ENCODE measurements at places on chromosomes 7 and 10.

DNA sequence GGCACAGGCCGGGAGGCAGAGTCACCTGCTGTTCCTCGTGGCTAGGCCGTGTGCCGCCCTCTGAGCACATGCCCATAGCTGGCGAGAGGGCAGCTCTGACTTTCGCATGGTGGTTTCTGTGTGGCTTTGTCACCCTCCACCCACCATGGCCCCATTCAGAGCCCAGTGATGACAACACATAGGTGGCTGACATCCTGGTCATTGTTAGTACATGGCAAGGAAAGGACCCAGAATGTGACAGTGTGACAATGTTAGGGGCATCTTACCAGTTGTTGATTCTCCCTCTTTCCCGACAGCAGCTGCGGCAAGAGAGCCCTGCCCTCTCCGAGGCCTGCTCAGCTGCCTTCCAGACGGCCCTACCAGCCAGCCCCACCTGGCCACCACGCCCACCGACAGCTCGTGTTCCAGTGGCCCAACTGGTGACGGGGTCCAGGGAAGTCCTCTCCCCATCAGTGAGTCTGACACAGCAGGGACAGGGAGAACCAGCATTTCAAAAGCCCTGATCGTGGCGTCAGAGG, 52.2 kb downstream of the ZNF467 start:
- DNase-seq, result no peak

DNA sequence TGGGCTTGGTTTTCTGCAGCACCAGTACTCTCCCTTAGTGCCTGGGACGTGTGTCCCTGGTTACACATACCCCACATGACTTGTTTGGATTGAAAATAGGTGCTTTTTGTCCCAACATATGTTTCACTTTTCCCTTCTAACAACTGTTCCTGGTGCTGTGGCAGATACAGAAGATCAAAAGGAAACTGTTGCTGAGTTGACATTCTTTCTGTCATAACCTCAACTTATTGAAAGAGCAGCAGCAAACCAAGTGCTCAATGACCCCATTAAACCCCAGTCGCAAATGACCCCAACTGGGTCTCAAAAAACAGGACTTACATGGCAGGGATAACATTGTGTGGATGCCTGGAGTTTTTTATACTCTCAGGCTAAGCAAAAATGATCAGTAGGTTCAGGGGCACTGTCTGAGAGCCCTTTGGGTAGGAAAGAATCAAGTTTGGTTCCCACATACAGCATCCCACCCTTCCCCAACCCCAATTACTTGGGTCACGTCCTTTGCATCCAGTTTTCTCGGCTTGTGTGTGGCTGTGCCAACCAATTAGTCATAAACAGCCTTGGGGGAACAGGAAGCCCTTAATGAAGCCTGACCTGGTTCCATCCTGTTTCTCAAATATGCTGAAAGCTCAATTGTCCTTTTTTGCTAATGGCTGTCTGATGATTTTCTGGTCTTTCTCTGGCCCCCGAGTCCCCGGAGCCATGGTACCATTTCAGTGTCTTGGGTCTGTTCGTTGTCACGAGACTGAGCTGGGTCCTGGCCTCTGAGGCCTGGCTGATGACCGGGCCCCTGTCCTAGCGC, 4.9 kb downstream of the HKDC1 start:
- no peak for DNase-seq

DNA sequence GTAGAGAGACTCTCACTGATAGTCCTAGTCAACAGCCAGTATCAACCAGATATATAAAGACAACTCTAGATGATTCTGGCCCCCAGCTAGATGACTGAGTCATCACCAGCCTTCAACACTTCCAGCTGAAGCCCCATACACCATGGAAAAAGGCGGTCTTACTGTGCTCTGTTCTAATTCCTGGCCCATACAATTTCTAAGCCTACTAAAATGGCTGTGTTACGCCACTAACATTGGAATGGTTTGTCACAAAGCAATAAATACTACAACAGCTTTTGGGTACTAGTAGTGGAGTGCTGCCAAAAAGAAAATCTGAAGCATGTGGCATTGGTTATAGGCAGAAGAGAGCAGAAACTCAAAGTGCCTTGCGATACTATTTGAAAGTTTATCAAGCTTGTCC, 13.0 kb upstream of the TES start:
- DNase-seq, result no peak

GRCh38 chr10:43874984-43875383, 226.3 kb upstream of the ZNF32 start:
- DNase-seq, result no peak

DNA sequence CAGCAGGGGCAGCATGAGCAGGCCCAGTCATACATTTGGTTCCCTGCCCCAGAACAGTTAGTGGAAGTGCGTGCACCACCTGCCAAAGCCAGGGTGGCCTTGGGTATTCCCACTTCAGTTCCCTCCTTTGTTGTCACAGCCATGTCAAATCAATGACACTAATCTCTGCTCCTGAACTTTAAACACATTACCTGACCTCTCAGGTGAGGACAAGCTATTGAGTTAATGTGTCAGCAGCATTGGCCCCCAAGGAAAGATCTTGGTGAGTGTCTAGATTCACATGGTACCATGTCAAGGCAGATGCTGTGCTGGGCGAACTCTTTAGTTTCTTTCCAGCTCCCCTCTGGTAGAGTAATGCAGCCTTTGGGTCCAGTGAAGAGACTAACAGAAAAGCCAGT, 2.1 kb downstream of the CYP3A5 start:
- DNase-seq, result no peak

DNA sequence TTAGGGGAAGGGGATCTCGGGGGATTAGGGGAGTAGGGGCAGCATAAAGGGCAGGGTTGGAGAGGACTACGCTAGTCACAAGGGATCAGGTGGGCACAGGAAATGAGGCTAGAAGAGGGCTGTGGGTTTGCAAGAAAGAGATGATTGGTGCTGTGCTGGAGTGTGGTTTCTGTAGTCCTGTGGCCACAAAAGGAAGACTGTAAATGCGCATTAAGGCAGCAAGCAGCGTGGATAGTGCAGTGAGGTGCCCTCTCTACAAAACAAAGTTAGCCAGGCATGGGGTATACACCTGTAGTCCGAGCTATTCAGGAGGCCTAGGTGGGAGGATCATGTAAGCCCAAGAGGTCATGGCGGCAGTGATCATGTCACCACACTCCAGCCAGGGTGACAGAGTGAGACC, 212.1 kb downstream of the MLLT10 start:
- peak; percentile 13 for DNase-seq

DNA sequence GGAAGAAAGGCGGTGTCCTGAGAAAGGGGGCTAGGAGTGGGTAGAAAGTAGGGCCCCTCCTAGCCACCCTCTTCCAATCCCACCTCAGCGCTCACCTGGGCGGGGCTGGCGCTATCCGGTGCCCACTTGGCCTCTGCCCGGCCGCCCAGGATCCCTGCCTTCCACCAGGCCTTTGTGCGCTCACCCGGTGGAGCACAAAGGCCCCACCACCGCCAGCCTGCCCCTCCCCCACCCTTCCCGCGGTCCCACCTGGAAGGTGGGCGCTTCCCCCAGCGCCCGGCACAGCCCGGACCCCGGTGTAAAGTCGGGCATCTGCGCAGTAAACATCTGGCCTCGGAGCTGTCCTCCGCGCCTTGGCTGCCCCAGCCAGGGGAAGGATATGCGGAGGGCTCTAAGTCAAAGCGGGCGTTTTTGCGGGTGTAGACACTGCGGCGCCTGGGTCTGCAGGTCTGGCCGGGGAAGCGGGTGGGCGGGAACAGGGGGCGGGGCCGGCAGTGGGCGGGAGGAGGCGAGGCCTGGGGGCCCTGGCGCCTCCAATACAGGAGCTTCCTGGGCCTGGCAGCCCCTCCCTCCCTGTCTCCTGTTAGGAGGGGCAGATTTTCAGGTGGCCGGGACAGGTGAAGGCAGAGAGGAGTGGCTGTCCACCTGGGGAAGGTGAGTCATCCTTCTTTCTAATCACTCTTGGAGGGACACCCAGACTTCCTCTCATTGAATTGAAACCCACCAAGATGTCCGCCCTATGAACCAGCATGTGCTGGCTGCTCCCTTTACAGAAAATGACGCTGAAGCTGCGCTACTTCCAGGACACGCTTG, 49.3 kb downstream of the PNLIPRP2 start:
- DNase-seq, result no peak

DNA sequence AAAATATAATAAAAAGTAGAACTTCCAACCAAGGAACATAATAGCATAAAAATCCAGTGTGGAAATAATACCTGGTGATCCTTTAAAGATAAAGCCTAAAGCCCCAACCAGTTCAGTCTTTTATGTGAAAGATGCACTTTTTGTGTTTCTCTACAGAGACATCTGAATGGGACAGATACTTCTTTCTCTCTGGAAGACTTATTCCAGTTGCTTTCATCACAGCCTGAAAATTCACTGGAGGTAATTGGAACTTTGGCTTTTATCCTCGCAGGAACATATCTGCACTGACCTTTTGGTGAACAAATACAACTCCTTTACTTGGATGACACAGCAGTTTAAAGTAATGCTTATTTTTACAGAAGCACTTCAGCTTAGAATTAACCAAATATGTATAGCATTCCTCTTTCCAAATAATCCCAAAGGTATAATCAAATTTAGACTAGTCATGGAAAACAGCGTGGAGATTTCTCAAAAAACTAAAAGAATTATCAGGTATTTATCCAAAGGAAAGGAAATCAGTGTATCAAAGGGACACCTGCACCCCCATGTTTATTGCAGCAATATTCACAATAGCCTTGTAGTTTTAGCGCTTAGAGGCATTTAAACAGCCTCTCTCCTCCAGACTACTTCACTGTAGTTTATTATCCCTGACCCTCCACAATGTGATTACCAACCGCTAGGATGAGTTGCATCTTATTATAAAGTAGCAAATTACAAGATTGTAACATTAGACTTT, 16.8 kb downstream of the HNRNPA2B1 start:
- DNase-seq, result no peak

DNA sequence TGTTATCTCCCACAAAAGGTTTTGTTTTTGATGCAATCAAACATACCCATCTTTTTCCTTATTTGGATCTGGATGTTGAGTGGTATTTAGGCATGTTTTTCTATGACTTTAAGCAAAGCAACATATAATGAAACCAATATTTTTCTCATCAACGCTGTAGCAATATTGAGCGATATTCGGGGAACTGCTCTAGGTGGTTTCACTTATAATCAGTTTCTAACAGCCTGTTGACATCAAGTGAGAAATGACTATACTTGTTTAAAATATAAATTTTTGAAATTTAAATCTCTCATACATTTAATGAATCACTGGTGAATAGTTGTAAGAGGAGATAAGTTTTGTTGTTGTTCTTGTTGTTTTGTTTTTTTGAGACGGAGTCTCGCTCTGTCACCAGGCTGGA, 52.8 kb upstream of the CCAR1 start:
- no peak for DNase-seq

- no peak for DNase-seq
Measured at GRCh38 chr7:30920021-30920583, 8.4 kb downstream of the AQP1 start.

- DNase-seq, result no peak
Measured at GRCh38 chr7:143877098-143877497, 24.9 kb downstream of the TCAF1 start.

DNA sequence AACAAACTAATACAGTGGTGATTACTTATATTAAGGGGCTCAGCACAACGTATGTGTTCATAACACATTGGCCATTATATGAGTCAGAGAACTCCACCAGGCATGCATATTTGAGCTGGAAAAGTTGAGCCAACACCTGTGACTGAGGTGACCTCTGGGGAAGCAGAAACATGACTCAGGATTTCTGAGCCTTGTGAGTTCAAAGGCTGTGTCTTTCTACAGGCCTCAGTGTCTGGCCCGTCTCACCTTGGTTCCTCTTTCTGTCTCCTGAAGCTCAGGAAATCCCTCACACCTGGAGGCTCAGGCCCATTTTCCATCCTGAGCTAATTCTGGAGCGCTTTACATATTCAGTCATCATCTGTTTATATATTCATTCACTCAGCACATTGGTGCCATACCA, 230.9 kb upstream of the AGK start:
- DNase-seq, result no peak

- DNase-seq, result peak; percentile 75
Measured at GRCh38 chr10:97081621-97082235, 104.0 kb downstream of the SLIT1 start.

DNA sequence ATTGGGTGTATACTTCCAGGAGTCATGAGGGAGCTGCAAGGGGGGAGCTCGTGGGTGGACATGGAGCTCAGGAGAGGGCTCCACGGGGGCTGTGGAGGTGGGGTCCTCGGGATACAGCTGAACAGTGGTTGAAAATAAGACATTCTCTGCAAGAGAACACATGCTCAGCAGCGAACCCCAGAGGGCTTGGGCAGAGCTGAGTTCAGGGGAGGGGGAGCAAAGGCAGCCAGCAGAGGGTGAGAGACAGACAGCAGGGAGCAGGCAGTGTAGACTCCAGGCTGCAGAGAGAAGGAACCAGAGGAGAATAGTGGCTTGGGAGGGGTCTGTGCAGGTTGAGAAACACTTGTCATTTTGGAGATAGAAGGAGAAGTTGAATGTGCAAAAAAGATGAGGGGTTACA, 73.0 kb upstream of the LRRC18 start:
- DNase-seq, result no peak

- no peak for DNase-seq
Measured at GRCh38 chr10:100615241-100615640, 79.5 kb downstream of the HIF1AN start.

- no peak for DNase-seq
Measured at GRCh38 chr10:88459530-88459929, 123.6 kb downstream of the RNLS start.

DNA sequence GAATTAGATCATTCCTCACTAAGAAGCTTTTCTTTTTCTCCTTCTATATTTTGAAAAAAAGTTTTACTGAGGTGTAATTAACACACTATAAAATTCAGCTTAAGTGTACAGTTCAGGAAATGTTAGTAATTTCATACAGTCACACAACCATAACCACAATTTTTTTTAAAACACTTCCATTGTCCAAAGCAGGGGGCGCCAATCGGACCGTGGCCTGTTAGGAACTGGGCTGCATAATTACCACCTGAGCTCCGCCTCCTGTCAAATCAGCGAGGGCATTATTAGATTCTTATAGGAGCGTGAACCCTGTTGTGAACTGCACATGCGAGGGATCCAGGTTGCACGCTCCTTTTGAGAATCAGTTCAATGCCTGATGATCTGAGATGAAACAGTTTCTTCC, 427.1 kb downstream of the TFEC start:
- DNase-seq, result no peak

DNA sequence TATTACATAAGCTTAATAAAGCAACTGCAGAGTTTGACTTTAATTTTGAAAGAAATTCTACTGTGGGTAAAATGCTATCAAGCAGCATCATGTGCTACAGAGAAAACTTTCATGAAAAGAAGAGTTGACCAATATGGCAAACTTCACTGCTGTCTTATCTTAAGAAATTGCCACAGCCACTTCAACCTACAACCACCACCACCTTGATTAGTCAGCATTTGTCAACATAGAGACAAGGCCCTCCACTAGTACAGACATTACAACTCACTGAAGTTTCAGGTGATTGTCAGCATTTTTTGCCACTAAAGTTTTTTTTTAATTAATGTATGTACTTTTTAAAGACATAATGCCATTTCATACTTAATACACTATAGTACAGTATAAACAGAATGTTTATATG, 350.3 kb downstream of the HPSE2 start:
- DNase-seq, result no peak

DNA sequence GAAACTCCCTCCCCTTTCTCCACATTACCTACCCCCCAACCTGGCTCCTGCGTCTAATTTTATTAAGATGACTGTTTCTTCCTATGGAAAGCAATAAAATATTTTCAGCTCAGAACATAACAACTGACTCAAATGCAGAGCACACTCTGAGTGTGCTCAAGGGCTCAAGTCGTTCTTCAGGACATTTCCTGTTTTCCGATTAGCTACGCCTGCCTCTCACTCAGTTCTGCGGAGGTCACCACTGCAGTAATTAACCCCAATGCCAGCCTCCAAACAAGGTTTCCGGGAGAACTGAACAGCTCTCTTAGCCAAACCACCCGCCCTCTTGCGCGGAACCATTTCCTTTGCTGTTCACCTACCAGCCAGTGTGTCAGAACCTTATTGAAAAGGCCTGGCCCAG, 19.3 kb downstream of the MYOF start:
- peak; percentile 70 for DNase-seq

Measured in activated CD4-positive, alpha-beta T cell treated with anti-CD3 and anti-CD28 coated beads for 48 hours (primary cell).